ENCODE measurements at places on chromosomes 5 and 9.

GRCh38 chr5:87121304-87122150 is 146.2 kb upstream of the RASA1 start:
- DNase-seq = no peak

DNA sequence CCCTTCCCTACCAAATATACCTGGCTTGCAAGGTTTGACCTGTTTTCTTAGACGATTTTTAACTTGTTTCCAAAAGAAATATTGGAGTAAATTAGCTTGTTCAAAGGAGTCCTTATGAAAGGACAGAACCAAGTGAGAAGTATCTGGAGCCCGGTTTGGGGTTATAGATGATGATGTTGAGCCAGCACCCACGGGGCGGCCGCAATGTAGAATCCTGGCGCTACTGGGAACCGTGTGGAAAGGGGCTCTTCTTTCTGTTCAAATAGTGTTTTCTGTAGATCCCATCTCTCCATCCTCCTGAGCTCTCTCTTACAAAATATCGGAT is 517 bp upstream of the EXOSC2 start:
- DNase-seq = no peak

DNA sequence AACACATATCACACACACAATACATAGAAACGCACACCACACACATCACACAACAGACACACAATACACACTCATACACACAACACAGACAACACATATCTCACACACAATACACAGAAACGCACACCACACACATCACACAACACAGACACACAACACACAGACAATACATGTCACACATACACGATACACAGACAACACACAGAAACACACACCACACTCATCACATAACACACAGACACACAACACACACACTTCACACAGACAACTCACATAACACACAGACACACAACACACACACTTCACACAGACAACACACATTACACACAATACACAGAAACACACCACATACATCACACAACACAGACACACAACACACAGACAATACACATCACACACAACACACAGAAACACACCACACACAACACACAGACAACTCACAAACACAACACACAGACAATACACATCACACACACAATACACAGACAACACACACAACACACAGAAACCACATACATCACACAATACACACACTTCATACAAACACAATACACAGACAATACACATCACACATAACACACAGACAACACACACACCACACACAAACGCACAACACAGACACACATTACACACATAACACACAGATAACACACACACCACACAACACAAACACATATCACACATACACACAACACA is 4.3 kb upstream of the CCDC187 start:
- no peak for DNase-seq

DNA sequence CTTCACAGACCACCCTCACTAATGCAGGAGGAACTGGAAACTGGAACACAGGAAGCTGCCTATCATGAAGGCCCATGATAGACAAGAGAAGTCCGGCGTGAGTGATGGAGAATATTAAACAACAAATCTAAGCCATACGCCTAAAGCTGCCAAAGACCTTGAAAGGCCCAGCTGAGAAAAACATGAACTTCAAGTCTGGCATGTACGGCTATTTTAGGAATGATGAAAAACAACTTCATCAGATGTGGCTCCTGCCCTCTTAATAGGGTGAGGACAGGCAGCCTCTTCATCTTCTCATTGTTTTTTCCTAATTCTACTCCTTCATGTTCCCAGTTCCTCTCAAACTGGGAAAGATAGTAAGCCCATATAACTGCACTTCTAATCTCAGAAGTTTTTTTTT is 20.3 kb downstream of the FBP1 start:
- no peak for DNase-seq

- no peak for DNase-seq
Observed at GRCh38 chr9:125434986-125435775, 173.6 kb downstream of the GAPVD1 start.

GRCh38 chr9:26244661-26245451 is 566.6 kb upstream of the TUSC1 start:
- no peak for DNase-seq

DNA sequence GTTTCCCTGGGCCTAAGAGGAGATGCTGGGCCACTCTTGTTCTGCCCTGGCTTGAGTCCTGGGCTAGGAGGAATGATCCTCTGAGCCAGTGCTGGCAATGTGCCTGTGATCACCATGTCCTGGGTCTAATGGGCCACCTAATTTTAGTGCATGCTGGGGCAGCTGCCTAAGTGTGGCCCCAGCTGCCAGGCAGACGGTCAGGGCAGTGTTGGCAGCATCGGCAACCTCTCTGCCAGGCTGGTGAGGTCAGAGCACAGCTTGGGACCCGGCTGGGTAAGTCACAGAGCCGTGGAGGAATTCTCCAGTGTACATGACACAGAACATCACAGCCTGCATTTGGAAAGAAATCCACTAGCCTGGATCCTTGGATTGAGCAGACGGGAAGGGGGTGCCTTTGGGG is 21.4 kb upstream of the PITX1 start:
- DNase-seq = no peak

- DNase-seq = no peak
Observed at GRCh38 chr9:6247266-6247665, 31.7 kb downstream of the IL33 start.

GRCh38 chr5:138753794-138754698 is 821 bp downstream of the CTNNA1 start:
- DNase-seq = peak; percentile 65

DNA sequence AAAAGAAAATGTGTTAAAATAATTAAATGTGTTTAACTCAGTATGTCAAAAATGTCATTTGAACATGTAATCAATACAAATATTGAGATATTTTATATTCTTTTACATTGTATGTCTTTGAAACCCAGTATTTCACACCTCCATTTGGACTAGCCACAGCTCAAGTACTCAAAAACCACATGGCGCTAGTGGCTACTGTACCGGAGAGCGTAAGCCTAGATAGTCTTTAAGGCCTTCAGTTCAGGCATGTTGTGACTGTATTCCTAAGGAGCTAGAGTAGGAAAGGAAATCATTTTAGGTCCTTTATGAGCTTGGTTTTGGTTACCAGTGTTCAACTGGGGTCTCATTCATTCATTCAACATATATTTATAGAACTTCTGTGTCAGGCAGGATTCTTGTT is 12.8 kb downstream of the FBXW2 start:
- DNase-seq = no peak

DNA sequence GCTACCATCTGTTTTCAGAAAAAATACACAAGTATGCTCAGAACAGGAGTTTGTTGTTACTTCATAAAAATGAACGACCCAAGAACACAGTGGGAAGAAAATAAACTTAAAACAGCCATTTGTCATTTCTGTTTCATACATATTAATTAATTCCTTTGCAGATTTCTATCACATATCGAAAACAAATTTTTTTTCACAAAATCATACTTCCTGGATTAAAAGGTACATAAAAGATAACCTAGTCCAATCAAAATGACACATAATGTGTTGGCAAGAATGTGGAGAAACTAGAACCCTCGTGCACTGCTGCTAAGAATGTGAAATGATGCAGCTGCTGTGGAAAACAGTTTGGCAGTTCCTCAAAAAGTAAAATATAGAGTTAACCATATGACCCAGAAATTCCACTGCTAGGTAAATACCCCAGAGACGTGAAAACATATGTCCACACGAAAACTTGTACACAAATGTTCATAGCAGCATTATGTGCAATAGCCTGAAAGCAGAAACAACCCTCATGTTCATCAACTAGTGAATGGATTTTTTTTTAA is 46.0 kb downstream of the MYO10 start:
- no peak for DNase-seq

- DNase-seq = no peak
Observed at GRCh38 chr9:114094971-114095370, 4.1 kb downstream of the KIF12 start.

GRCh38 chr5:91026466-91026865 is 356.7 kb downstream of the ARRDC3 start:
- no peak for DNase-seq

DNA sequence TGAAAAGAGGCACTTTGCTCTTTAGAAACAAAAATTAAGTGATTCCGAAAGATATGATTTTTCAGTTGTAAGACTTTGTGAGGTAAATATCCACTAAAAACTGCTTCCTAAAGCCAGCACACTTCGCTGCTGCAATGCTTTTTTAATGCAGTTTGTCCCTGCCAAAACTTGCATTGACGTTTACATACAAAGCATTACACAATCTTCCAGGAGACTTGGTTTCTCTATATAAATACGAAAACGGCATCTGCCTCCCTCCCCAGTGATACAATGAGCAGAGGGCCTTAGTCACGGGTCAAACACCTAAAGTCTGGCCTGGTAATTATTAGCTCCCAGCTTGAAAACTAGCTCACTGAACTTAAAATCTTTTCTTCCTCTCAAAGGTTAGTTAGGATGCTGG is 170.7 kb downstream of the TSSK1B start:
- DNase-seq = no peak

DNA sequence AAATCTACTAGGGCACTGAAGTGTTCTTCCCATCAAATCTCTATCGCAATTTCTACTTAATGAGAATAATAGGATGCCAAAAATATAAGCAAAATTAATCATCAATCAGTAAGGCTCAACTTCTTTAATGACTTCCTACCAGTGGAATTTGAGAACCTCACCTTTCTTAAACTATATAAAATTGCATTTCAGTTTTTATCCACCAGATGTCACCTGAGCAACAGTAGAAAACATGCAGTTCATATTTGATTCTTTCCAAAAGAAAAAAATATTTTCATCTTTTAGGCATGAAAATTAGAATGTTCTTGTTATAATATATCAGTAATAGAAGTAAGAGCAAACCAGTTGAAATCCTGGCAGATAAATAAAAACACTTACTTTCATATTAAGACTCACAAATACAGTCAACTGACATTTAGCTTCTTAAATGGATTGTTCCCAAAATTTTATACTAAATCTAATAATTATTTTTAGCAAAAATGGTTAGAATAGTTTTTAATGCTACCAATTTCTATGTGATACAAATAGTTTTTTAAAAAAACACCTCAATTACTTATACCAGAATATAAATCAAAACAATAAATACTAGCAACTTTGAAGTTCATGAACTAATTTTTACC is 13.4 kb upstream of the CCDC112 start:
- DNase-seq = no peak

DNA sequence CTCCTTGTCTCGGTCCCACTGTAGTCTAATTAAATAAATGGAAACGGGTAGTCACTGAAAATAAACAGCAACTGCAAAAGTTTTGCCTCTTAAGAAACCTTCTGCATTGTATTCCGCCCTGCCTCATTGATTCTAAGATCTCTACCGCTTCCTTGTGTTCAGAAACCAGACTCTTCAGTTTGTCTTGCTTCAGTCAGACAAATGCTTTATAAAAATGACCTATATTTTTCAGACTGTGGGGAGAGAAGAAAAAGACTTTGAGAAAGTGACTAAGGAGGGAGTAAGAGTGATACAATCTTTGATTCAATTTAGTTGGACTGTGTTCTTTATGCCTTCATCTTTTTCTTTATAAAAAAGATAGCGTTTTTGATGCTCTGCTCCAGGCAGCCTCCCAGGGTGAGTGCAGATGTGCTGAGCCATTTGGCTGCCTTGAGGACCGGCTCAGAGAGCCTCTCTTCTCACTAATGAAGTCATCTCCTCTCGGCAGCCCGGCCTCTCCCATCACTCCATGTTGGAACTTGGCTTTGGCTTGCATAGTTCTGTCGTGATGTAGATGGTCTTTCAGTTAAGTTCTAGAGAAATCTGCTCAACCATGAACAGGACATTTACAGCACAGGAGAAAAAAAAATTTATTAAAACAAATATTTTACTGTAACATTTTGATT is 4.0 kb upstream of the VCAN start:
- DNase-seq = peak; percentile 18

- DNase-seq = no peak
Observed at GRCh38 chr5:133897431-133897830, 71.0 kb downstream of the C5orf15 start.
